Adipose tissue (tissue), 3 donors: ENCODE measurements at places on chromosomes 6 and 20. TPM values are rescaled to one million over a fixed set of nuclear protein-coding genes. Genes with fewer than 3 reads are reported as not detected.

TP53TG5 gene
- polyA plus RNA-seq: not detected

PHACTR1 gene
- polyA plus RNA-seq: 3.2 TPM

PHF20 gene
- 26.5 TPM for polyA plus RNA-seq

TRIM15 gene
- not detected for polyA plus RNA-seq

ZBP1 gene
- 1.2 TPM for polyA plus RNA-seq

MRPL18 gene
- 29.7 TPM for polyA plus RNA-seq

MAS1 gene
- not detected for polyA plus RNA-seq

KCNK16 gene
- not detected for polyA plus RNA-seq

HLA-DRB5 gene
- 1.4 TPM for polyA plus RNA-seq

FAM110A gene
- 5.3 TPM for polyA plus RNA-seq

SAMD10 gene
- polyA plus RNA-seq: 2.0 TPM

CPXM1 gene
- polyA plus RNA-seq: 38.5 TPM

NFKBIE gene
- 9.8 TPM for polyA plus RNA-seq

METTL24 gene
- polyA plus RNA-seq: 0.54 TPM

HAO1 gene
- polyA plus RNA-seq: not detected

SMIM29 gene
- polyA plus RNA-seq: 15.6 TPM

GSTA3 gene
- polyA plus RNA-seq: not detected

TJAP1 gene
- polyA plus RNA-seq: 16.4 TPM

PAK5 gene
- 0.01 TPM for polyA plus RNA-seq

RRAGD gene
- polyA plus RNA-seq: 8.7 TPM

RPS10 gene
- 2,333 TPM for polyA plus RNA-seq

PGBD1 gene
- polyA plus RNA-seq: 2.0 TPM

OTOR gene
- polyA plus RNA-seq: not detected

SLC35A1 gene
- polyA plus RNA-seq: 9.8 TPM

CLIC5 gene
- 0.78 TPM for polyA plus RNA-seq

NHLRC1 gene
- 1.5 TPM for polyA plus RNA-seq

RAD21L1 gene
- 0.02 TPM for polyA plus RNA-seq

RIPPLY2 gene
- 0.07 TPM for polyA plus RNA-seq

SLC4A11 gene
- polyA plus RNA-seq: 0.61 TPM

GHRH gene
- not detected for polyA plus RNA-seq

TBC1D22B gene
- 6.2 TPM for polyA plus RNA-seq

CST2 gene
- polyA plus RNA-seq: 2.2 TPM

FOXQ1 gene
- 0.34 TPM for polyA plus RNA-seq

GJA1 gene
- polyA plus RNA-seq: 10.8 TPM

DACT2 gene
- polyA plus RNA-seq: 2.4 TPM

MCCD1 gene
- polyA plus RNA-seq: not detected

NOTCH4 gene
- 11.7 TPM for polyA plus RNA-seq

SNAP91 gene
- polyA plus RNA-seq: 0.03 TPM

EDN3 gene
- not detected for polyA plus RNA-seq

BMP6 gene
- polyA plus RNA-seq: 10.1 TPM

GLP1R gene
- 2.0 TPM for polyA plus RNA-seq
